ENCODE measurements at places on chromosomes 4 and X. TPM values are rescaled to one million over a fixed set of nuclear protein-coding genes. Genes with fewer than 3 reads are reported as not detected.

DNA sequence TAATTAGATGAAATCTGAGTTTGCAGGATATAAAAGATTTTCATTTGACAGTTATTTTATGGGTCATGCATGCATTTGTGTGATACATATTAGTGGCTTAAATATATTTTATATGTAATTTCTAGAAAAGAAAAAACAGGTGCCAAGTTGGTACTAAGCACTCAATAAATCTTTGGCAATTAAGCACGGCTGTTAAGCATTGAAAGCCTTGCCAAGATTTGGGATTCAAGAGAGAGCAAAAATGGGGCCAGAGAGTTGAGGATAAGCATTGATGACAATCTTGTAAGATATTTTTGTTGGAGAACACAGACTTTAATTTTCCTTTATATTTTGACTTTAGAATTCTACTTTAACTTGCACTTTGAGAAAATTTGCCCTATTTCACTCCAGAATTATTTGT is 249.8 kb upstream of the MAD2L1 start:
- H3K4me3 ChIP-seq = no peak overlapping the region
- no peaks in the 10 kb centered on the region for H3K4me1 ChIP-seq
- no peaks in the 10 kb centered on the region for H3K36me3 ChIP-seq
- DNase-seq = no peak
- H3K27me3 ChIP-seq = no peaks in the 10 kb centered on the region

DNA sequence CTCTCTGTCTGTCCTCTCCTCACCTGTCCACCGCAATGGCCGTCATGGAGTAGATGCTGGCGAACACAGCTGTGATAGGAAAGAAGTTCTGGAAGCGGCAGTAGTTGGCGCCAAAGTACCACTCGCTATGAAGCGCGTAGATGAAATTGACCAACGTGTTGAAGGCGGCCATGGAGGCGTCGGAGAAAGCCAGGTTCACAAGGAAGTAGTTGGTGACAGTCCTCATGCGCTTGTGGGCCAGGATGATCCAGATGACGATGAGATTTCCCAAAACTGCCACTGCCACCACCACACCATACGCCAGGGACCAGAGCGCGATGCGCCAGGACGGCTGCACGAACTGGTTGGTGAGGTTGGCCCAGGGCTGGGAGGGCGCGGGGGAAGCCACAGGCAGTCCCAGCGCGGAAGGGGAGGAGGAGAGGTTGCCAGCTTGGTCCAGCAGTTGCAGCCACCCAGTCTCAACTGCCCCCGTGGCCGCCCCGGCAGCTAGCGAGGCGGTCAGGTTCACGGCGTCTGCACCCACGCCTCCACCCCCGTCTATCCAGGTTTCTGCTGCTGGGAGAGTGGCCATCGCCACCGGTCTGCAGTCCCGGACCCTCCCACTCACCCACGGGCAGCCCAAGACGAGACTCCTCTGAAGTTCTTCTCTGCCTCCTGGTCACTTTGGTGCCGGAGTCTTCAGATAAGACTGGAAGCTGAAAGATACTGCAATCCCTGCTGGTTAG is 518 bp downstream of the TACR3 start:
- H3K36me3 ChIP-seq = no peaks in the 10 kb centered on the region
- DNase-seq = no peak
- H3K4me3 ChIP-seq = no peak overlapping the region
- no peak overlapping the region for H3K27ac ChIP-seq
- no peaks in the 10 kb centered on the region for H3K27me3 ChIP-seq

DNA sequence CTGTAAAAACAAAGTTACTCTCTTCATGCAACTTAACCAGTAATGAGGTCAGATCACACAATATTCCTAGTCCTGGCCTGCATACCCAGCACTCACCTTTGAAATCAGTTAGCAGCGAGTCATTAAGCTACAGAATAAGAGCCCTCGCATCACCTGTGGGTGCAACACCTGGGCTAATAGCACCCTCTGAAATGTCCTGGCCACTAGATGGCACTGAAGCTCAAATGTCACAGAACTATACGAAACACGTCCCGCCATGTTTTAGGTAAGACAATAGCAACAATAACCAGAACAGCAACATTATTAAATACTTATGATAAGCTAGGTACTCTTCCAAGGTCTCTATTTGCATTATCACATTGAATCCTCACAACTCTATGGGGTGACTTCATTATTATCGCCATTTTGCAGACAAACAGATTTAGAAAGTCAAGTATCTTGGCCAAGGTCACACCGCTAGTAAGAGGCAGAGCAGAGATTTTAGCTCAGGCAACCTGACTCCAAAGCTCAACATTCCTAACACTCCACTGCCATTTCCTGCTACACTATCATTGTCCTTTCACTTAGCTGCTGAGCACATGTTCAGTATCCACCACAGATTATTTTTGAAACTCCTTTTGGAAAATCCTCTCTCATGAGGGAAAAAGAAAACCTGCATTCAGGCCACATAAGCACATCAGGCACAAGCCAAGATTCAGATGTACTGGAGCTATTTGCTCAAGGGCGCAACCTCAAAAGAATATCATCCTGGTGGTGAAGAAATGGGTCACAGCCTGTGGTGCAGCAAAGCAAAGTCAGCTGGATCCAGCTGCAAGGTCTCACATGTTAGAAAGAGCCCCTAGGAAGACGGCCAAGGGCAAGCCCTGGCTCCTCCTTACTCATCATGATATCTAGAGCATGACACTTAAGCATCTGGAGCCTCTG is 59.5 kb upstream of the KDR start:
- DNase-seq = peak; percentile 66
- no peaks in the 10 kb centered on the region for H3K4me1 ChIP-seq
- H3K27ac ChIP-seq = no peak overlapping the region
- H3K36me3 ChIP-seq = no peaks in the 10 kb centered on the region
- H3K27me3 ChIP-seq = no peaks in the 10 kb centered on the region
- no peak overlapping the region for H3K4me3 ChIP-seq

The ATP1B4 gene
- total RNA-seq = not detected

The DKC1 gene
- total RNA-seq = 55.0 TPM

The ELOVL6 gene
- 66.3 TPM for total RNA-seq

The RIPPLY1 gene
- total RNA-seq = not detected

The SRPX gene
- 15.9 TPM for total RNA-seq

The CPE gene
- 13.8 TPM for total RNA-seq
